ENCODE measurements at places on chromosomes 16 and 17.

GRCh38 chr17:57910462-57911420 is 44.5 kb downstream of the CUEDC1 start:
- DNase-seq, result no peak

GRCh38 chr16:82199209-82199608 is 29.2 kb upstream of the MPHOSPH6 start:
- DNase-seq, result no peak

GRCh38 chr17:27782791-27783206 is 17.5 kb downstream of the NOS2 start:
- no peak for DNase-seq

DNA sequence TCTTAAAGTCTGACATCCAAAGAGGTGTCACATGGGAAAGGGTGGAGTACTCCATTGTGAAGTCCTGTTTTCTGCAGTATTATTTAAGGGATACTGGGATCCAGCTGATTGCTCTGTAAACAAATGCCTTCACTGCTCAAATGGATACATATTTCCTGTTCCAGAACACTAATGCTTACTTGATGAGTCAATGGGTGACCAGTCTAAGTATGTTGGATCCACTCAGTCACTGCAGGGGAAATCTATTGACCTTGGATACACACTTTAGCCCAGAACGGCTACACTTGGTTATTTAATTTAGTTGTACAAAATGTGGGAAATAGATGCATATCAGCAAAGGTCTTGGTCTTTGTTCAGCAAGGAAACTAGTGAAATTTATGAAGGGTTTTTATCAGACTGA is 261.4 kb downstream of the MAP2K4 start:
- peak; percentile 34 for DNase-seq

- DNase-seq, result no peak
These were observed 70.6 kb downstream of the SREBF1 start for GRCh38 chr17:17766077-17766743.

DNA sequence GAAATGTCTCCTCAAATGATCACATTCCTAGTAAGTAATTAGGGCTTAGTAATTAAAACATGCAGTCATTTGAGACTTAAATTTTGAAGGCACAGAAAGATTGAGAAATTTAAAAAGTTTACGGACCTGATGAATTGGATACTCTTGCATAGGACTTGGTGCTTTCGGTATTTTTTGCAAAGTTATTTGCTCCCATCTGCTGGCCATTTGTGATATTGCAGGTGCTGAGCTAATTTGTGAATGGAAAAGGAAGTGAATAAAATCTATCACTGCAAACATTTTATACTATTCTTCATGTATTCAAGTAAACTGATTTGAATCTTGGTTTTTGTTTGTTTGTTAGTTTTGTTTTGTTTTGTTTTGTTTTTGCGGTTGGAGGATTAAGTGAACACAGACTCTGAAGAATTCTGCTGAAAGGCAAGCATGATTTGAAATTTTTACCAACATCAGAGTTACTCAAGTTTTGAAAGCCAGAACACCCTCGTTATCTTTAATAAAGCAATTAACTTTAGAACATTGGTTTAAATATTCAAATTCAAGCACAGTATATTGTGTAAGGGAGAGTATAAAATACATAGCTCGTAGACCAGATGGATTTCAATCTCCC is 689.5 kb upstream of the RBFOX1 start:
- no peak for DNase-seq

DNA sequence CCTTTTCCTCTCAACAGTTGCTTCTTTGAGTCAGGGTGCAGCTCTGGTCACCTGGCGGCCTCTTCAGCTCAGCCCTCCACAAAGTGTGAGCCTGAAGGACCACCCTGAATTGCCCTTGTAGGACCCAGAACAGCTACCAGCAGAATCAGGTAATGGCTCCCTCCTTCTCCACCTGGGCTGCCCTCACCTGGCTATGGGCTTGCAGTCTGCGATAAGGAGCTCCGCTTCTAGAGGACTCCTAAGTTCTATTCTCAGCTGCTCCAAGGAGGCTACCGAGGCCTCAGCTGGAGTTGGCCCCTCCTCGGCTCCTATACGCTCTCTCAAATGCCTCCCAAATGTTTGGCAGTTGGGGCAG is 13.4 kb downstream of the SMIM5 start:
- no peak for DNase-seq

DNA sequence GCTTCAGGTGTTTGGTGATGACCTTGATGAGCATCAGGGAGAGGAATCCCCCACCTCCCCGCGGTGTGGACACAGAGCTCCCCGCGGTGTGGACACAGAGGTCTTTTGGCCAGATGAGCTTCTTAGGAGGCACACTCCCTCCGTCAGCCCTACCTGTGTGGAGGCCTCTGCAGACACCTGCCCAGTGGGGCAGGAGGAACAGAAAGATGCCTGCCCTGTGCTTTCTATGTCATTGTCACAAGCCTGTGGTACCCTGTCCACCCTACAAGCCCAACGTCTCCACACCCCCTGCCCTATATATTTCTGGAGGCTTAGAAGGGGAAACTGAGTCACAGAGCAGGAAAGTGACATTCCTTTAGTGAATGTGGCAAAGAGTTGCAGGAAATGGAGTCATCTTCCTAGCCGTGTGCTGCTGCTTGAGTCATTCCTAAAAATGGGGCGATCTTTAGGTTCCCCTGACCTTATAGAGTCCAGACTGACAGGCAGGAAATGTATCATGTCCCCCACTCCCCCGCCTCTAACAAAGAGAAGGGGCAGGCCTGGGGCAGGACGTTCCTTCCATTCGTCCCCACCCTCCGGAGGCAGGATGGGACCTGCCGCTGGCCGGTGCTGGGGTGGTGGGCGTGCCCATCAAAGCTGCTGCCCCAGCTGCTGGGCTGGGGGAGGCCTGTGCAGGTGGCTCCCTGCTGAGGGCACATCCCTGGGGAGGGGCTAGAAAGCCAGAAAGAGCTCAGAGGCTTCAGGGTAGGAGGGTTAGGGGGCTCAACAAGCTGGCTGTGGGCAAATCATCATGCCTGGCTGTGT is 1.0 kb upstream of the C16orf74 start:
- DNase-seq, result no peak

DNA sequence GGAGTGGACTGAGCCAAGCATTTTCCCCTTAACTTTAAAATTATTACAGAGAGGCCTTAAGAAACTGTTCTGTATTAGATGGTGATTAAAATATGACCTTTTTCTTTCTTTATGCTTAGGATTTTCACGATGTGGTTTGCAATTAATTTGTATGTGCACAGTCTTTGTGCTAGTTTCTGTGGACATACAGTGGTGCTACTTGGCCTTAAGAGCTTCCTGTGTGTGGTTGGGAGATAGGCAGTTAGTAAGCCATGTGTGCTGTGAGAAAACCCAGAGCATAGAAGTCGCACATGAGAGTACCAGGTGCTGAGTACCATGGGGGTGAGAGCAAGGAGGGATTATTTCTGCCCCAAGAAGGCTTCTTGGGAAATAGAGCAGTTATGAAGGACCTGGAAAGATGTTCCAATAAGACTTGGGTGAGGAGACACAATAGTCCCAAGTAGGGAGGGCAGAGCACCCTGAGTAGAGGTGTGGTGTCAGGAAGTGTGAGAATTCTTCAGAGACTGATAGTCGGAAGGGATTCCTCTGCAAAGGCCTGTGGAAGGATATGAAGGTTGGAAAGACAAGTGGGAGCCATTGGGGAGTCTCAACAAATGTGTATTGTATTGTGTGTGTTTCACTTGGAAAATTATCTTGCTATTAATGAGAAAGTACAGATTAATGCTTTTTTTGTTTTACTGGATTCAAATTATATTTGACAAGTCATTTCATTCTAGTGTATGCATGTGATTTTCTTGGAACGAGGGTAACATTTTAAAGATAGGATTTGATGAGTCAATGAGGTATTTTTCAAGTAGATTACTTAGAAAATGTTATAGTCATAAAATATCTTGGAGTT is 239.9 kb downstream of the PRKCA start:
- no peak for DNase-seq

- DNase-seq, result no peak
These were observed 21.1 kb upstream of the COX10 start for GRCh38 chr17:14048169-14048568.

GRCh38 chr17:59093702-59094231 is 12.9 kb downstream of the TRIM37 start:
- no peak for DNase-seq

DNA sequence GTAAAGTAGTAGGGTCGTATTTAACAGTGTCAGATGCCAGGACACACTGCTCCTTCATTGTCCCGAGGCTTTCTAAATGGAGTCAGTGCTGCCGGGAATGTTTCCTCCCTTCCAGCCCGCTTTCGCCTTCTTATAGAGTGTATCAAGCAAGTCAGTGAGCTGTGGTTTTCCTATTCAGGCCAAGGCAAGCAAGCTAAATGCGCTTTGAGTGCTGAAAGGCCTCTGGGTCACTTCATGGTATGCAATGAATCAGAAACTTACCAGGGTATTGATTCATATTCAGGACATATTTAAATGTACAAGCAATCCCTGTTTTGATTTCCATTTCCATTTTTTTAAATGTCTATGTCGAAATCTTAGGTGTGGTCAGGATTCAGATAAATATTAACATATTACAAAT is 327.9 kb upstream of the SOX9 start:
- DNase-seq, result no peak

- no peak for DNase-seq
These were observed 60.7 kb downstream of the ABCC6 start for GRCh38 chr16:16162591-16162990.

DNA sequence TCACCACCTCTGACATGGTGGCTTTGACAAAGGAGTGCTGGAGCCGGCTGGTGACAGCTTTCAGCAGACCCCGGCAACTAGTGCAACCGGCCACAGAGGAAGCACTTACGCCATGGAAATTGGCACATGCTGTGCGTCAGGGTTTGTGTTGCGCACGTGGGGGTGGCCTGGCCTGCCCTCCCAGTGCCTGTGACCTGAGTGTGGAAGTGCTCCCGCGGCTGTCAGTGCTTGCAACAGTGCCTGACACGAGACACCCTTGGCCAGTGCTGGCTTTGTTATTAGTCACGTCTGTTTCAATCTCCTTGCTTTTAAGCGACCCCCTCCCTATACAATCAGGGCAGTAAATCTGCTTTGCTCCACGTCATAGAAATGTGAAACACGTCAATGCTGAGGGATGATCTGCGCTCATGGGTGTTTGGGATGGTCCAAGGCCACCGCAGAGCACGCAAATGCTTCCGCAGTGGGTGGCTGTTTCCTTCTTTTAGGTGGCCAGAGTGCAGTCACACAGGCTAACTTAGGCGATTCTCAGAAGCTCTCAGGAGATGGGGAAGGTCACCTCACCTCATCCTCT is 64.3 kb downstream of the PGS1 start:
- peak; percentile 94 for DNase-seq

DNA sequence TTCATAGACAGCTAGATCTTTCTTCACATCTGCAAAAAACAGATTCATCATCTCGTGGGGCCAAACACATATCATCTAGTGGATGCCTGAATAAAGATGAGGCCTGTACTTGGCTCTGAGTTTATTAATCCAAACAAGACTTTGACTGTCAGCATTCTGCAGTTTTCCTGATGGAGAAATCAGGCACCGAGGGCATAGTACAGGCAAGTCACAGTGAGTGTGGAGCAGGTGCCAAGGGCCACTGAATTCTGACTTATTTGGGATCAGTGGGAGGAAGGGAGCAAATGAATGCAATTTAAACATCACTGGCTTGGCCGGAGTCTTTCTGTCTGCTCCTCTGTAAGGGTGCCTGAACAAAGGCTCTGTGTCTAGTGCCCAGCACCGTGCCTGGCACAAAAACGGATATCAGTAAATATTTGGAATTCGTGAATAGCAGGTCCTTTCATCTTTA is 975 bp downstream of the CFAP20 start:
- no peak for DNase-seq

- DNase-seq, result no peak
These were observed 1.9 kb upstream of the NAT9 start for GRCh38 chr17:74777901-74778515.

- no peak for DNase-seq
These were observed 44.6 kb downstream of the SMPD3 start for GRCh38 chr16:68403704-68404103.

DNA sequence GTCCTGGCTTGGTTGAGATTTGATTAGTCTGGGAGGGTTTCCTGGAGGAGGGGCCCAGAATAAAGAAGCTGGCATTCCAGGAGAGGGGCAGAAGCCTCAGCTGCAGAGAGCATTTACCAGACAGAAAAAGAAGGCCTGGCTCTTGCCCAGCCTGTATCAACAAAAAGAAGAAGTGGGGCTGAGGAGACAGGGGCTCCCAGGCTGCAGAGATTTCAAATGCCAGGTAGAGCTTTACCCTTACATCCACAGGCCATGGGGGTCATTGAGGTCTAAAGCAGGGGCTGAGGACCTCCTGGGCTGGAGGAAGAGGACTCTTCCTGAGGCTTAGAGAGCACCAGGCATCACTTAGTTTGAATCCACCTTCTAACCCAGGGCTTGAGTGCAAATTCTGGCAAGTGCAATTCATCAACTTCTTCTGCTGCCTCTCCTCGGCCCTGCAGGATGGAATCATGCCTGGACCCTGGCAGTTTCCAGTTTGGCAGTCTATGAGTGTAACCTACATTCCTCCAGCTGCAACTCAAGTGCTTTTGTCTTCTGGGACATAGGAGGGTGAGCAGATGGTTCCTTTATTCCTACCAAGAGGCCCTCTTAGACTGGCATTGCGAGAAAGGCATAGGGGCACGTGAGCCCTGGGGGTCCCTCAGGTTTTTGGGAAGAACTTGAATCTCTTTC is 15.3 kb downstream of the CA7 start:
- DNase-seq, result no peak

- DNase-seq, result no peak
These were observed 42.0 kb downstream of the UBE2G1 start for GRCh38 chr17:4324463-4324862.

GRCh38 chr17:6654841-6655731 is 3.5 kb downstream of the C17orf100 start:
- DNase-seq, result no peak

DNA sequence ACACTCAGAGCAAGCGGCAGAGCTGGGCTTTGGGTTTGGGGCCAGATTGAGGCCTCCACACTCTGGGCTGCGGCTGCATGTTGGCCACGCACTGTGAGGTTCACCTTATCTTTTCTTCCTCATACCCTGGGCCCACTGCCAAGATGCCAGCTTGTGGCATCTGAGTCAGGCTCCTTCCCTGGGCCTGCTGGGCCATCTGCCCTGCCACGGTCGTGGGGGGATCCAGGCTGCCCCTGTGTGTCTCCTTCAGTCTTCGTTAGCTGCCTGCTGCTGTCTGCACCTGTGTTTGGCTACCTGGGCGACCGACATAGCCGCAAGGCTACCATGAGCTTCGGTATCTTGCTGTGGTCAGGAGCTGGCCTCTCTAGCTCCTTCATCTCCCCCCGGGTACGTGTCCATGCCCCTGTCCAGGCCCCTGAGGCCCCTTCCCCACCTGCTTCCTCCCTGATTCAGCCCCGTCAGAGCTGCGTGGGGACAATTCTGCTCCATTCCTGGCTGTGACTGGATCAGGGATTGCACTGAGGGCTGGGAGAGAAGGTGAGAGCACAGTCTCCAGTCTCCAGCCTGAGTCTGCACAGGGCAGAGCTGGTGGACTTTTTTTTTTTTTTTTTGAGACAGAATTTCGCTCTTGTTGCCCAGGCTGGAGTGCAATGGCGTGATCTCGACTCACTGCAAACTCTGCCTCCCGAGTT is 11.2 kb downstream of the SPNS3 start:
- no peak for DNase-seq

DNA sequence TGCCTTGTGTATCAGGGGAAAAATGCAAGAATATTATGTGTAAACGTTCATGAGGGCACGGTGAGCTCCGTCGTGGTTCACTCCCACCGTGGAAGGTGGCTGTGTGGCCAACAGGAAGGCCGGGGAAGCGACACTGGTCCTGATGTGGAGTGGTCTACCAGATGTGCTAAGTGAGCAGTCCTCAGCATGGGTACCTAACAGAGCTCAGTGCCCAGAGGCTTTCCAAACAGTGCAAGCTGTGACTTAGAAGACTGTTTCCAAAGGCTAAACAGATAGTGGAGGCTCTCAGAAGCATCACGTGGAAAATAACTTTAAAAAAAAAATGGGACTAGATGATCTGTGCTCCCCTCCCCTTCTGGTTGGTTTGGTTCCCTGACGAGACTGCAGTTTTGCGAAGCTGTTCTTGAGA is 199.3 kb upstream of the CHMP6 start:
- DNase-seq, result no peak

Data from esophagus muscularis mucosa (tissue), 4 donors.